ENCODE measurements at places on chromosomes 5 and 9.

DNA sequence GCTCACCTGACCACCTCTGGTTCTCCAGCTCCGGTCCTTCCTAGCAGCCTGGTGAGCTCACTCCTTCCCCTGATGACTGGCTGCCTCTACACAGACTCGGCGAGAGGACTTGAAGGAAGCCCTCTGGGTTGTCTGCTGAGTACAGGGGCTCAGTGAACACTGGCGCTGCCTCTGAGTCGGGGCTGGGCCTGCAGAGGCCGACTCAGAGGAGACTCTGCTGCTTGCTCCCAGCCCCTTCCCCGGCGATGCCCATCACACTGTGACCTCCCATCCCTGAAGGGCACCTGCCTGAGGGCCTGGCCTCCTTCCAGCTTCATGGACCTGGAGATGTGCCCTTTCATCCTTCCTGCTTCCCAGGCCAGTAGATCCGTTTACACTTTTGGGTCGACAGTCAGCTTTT is 22.0 kb downstream of the CRB2 start:
- no peak for DNase-seq

- DNase-seq = no peak
Measured at GRCh38 chr9:124590889-124591641, 83.9 kb upstream of the NR5A1 start.

- no peak for DNase-seq
Measured at GRCh38 chr5:131260895-131261294, 3.0 kb upstream of the CDC42SE2 start.

GRCh38 chr9:116476935-116477381 is 210.1 kb upstream of the TRIM32 start:
- no peak for DNase-seq

DNA sequence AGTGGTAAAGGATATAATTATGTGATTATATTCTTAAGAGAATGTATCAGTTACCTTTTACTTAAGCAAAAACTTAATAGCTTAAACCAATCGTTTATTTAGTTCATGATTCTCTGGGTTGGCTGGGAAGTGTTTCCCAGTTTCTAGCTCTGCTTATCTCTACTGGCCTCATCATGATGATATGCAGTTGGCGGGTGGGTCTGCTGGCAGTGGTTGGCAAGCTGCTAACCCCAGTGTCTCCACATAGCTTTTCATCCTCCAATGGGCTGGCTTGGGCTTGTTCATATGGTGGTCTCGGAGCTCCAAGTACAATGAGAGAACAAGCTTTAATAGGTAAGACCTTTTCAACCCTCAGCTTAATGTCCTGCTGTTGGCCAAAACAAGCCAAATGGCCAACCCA is 43.8 kb downstream of the ABLIM3 start:
- no peak for DNase-seq

- DNase-seq = peak; percentile 58
Measured at GRCh38 chr5:132464156-132464939, 26.2 kb downstream of the IRF1 start.

GRCh38 chr9:89407070-89407469 is 88.8 kb downstream of the SECISBP2 start:
- no peak for DNase-seq

GRCh38 chr5:27392716-27393115 is 354.3 kb upstream of the CDH9 start:
- DNase-seq = no peak

DNA sequence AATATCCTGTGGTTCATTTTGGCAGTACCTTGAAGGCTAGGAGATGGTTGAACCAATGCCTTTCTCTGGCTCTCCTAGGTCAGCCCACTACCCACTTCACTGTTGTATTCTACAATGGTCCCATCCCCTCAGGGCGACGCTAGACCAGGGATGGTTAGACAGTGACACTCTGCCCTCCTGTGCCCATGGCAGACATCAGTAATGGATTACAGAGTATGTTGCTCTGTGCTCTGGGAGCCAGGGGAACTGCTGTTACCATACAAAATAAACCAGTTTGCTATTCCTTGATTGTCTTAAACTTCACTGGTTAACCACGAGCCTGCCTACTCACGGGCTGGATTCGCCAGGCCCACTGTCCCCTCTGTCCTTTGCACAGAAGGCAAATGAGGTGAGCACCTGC is 33.7 kb downstream of the NCS1 start:
- no peak for DNase-seq

DNA sequence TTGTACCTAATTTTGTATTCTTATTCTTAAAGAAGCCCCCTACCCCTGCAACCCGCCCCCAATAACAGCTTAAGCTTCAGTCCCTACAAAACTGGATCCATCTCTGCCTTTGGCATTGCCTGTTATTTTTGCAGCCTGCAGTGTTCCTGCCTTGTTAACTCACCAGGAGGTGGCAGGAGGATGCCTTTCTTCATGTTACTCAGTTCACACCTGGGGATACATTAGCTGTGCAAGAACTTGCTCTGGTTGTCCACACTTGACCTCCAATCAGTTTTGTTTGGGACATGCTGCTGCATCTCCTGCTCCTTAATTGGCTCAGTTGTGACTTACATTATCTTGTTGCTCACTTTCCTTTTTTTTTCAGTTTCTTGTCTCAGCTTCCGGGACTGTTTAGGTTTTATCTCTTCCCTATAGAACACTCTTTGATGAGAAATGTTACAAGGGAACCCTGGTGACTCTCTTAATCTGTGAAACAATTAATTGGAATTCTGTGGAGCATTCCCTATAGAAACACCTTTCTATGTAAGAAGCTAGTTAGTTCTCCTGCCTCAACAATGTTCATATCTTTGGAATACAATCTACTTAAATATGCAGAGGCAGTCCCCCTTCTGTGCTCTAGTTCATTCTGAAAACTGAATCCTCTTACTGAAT is 467.7 kb upstream of the ACO1 start:
- DNase-seq = no peak

GRCh38 chr9:22005702-22006606 is 3.2 kb downstream of the CDKN2B start:
- peak; percentile 39 for DNase-seq

All from erythroblast (primary cell).